ENCODE measurements at places on chromosomes 12 and 14.
A peak's percentile ranks its signal among the peaks of the same experiment; 100 is the strongest.

DNA sequence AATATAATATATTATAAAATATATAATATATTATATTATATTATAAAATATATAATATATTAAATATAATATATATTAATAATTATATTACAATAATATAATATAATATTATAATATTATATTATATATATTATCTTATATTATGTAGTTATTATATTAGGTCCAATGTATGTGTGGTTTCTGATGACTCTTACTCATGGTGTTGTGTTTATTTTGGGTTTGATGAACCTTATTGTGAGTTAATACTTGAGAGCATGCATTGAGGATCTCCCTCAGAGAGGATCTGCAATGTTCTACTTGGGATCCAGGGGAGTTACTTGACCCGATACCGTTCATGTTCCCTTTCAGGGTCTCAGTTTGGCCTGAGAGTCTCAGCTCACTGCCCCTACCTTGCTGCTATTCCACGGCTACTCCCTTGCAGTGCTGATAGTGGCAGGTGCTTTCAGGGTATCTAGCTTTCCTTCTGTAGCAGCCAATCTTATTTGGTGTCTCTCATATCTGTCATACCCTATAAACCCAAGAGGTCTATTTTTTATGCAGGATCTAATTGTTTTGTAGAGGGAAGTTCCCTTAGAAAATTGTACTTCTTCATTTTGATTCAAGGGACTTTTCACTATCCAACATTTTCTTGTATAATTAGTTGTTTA, 89.1 kb upstream of the ZDHHC17 start:
- DNase-seq = no peak

GRCh38 chr12:52655720-52656124, 3.7 kb upstream of the KRT2 start:
- no peak for DNase-seq

DNA sequence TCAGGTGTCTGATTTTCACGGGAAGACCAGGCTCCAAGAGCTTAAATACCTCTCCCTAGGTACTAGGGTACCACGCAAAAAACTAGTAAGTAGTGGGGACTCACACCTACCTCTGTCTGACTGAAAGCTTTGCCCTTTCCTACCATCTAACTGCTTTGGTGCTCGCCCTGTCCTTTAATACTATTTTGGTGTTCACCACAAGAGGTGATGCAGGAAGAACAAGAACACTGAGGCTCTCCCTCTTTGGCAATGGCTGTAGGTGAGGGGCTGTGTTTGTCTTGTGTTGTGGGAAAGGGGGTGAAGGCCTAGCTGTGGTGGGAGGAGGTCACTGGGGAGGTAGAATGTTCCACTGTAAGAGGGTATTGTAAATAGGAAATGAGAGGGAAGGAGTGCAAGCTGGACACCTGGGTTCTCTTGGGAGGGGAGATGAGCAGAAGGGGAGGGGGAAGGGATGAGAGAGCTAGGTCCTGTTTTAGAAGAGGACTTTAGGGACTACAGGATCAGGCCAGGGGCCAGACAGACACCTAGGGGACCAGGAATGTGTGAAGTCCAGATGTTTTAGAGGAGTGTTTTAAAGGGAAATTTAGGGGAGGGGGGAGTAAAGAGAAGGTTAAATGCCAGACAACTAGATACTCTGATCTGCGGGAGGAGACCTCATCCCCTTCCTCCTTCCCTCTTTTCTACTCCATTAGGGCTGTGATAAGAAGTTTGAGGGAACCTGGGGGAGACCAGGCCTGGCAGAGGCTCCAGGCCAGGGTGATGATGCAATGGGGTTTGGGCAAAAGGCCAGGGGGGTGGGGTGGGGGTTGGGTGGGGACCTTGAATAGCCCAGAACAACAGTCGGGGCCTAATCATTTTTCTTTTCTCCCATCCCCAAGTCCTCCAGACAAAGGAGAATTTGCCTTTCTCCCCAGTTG, 2.1 kb downstream of the ITGA5 start:
- no peak for DNase-seq

DNA sequence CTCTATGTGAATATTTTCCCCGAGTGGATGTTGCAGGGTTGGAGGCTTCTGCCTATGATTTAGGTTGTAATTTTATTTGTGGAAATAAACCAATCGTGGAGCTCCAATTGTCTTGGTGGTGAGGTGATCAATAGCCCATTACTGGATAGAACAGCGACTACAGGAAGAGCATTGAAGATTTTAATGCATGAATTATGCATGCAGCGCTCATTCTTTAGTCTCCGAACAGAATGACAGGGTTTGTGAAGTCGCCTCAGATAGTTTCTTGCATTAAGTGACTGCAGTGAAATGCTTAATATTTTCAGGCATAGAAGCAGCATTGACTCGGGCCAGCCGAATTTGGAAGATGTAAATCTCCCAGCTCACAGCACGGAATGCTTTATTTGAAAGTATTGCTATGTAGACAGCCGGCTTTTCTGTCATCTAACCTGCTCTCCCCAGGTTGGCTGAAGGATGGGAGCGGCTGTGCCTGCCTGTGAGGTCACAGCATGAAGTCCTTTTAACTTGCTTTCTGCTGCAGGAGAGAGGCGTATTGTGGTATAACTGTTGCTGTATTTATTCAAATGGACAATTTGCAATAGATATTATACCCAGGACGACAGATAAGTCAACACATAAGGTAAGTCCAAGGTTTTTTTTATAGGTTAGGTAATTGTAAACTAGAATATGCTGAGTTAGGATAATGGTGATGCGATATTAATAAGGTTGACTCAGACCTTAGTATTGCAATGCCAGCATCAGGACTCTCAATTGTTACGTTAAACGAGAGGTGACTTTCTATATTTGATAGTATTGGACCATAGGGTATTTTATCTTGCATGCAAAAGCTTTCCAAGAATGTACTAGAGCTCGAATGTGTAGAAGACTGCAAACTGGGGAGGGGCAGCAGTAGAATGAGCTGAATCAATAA, 135.7 kb downstream of the CNTN1 start:
- no peak for DNase-seq

GRCh38 chr14:20611277-20611676, 20.1 kb upstream of the RNASE12 start:
- DNase-seq = no peak

DNA sequence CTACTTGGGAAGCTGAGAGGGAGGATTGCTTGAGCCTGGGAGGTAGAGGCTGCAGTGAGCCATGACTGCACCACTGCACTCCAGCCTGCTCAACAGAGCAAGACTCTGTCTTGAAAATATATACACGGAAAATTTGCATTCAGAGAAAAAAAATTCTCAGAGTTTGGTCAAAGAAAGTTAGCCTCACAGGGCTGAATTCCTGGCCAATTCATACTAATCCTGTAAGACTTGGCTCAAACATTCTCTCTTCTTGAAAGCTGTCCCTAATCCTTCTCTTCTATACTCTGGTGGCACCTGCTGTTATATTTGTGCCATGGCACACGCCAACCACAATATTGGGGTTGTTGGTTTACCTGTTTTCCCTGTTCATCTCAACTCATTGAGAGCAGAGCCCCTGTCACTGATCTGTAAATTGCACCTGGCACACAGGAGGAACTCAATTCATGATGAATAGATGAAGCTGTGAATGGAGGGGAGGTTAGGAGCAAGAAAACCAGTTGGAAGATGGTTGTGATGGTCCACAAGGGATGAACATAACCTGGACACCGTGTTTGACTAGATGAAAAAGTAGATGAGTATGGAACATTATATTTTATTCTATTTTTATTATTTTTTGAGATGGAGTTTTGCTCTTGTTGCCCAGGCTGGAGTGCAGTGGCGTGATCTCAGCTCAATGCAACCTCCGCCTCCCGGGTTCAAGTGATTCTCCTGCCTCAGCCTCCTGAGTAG, 36.8 kb upstream of the SPTSSA start:
- peak; percentile 25 for DNase-seq

GRCh38 chr12:102629262-102629888, 149.0 kb upstream of the IGF1 start:
- DNase-seq = no peak

- DNase-seq = no peak
These were observed 1.8 kb downstream of the SMIM41 start for GRCh38 chr12:52081263-52081733.

DNA sequence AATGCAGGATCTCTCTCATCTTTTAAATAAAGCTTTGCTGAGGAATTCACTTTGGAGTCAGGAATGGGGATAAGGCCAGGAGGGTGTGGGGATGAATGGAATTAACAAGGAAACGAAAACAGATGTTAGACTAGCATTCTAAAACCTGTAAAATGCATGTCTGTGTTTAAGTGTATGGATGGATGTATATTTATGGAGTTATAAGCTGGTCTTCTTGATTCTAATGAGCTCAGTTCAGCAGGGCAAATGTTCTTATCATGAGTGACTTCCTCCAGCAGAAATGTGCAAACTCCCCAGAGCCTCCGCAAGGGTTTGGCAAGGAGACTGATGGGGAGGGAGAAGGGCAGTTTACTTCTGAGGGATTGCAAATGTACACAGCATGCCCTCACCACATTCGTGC, 149.1 kb downstream of the NTF3 start:
- no peak for DNase-seq

- no peak for DNase-seq
These were observed 21.6 kb downstream of the TMTC2 start for GRCh38 chr12:82708061-82708879.

- DNase-seq = no peak
These were observed 244.1 kb downstream of the BTG1 start for GRCh38 chr12:91901381-91902074.

GRCh38 chr12:92411687-92412086, 266.0 kb upstream of the BTG1 start:
- DNase-seq = peak; percentile 55

- no peak for DNase-seq
These were observed 60.9 kb upstream of the FUT8 start for GRCh38 chr14:65351493-65352194.
